ENCODE measurements at places on chromosomes 12 and 14. TPM values are rescaled to one million over a fixed set of nuclear protein-coding genes. Genes with fewer than 3 reads are reported as not detected.

The CLEC14A gene
- 13.7 TPM for total RNA-seq

DNA sequence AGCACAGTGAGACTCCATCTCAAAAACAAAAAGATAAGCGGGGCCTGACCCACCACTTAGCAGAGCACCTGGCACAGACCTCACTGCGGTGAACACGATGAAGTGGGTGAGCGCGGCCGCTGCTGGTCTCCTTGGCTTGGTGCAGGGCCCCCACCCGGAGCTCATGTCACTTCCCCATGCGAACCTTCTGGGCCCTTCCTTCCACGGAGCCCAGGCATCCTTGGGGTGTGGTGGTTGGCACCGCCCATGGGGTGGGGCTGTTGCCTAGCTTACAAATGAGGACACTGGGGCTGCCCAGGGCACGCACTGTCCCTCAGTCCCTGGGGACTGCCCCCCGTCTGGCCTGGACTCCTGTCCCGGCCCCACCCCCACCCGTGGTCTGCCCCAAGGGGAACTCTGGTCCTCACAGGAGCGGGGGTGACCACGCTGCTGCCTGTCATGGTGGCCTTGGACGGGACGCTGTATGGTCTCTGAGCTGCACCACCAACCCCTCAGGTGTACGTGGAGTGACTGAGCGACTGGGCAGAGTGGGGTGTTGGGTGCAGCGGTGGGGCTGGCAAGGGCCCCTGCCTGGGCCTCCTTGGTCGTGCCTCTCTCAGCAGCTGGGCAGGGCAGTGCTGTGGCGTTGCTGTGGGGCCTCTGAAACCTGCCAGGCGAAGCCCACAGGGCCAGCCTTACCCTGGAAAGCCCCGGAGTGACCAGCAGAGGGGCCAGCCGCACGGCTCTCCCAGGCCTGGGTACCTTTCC is 15.3 kb downstream of the FBRSL1 start:
- no peak for DNase-seq

The KRT5 gene
- not detected for total RNA-seq

The PLD4 gene
- 0.71 TPM for total RNA-seq

- peak; percentile 83 for DNase-seq
Measured at GRCh38 chr14:90491221-90491885, 94.5 kb downstream of the CALM1 start.

DNA sequence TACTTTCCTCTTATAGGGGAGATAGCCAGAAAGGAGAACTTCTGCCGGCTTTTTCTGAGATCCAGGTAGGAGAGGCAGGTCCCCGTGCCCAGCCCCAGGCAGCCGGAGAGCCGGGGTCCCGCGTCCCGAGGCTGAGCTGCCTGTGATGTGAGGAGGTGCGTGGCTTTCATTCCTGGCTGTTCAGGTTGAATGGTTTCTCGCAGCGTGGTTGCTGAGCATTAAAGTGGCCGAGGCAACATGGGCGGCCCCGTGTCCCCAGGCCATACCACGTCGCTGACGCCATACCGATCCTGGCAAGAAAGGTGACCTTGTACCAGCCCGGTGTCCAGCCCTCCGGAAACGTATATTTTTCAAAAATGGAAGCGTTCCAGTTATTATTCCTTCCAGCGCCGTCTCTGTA is 116.7 kb upstream of the MYL2 start:
- no peak for DNase-seq

- no peak for DNase-seq
Measured at GRCh38 chr14:92959189-92959531, 36.2 kb downstream of the CHGA start.

DNA sequence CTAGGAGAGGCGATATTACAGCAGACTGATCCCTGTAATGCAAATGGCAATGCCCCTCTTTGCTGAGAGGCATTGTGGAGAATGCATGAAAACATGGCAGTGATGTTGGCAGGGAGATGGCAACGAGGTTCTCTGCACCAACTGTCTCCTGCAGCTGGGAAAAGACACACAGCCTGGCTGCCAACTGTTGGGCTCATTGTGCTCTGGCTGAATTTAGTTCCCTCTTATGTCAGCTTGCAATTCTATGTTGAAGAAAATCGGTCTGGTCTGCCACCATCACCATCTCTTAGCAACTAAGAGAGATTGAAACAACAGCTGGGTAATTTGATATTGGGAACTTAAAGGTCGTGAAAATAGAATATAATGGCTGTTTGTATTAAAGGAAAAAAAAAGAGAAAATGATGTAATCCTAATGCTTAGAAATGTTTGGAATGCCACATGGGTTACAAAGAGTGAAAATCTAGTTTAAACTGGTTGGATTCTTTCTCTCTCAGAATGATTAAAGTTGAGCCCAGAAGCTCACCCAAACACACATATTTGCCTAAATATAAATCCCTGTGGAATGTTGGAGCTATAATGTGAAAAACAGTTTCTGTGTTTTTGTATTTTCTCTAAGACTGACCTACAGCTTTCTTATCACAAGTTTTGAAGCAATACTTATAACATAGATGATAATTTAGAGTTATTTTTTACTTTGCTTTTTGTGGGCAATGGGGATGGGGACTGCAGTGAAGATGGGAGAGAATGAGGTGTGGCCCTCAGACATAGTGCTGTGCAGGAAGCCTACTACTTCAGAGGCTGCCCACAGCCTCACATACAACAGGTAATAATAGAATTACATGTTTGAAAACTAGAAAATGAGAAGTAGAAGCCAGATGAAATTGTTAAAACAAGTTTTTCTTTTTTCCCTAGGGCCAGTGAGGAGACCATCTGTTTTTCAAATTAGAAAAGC is 143.7 kb downstream of the AKAP6 start:
- DNase-seq, result no peak

DNA sequence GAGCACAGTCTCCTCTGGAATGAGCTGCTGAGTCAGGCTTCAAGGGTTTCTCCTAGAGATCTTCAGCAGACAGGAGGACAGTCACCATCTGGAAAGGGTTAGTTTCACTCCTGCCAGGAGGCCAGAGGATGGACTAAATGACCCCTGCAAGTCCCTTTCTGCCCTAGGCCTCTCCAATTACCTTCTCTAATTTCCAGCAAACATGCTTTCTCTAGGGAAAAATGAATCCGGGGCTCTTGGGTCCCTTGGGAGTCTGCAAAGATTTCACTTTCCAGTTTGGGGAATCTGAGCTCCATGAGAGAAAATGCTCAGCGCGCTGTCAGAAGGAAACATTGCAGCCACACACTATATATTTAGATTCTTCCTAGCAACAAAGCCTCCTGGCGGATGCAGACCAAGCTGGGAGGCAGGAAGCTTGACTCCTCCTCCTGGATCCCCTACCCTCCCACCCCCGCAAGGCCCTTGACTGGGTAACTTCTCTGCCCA is 184.4 kb upstream of the CCND2 start:
- DNase-seq, result no peak

GRCh38 chr12:82474798-82475184 is 116.5 kb downstream of the METTL25 start:
- no peak for DNase-seq

Data from sigmoid colon (tissue), 7 donors.